Activated CD8-positive, alpha-beta memory T cell treated with anti-CD3 and anti-CD28 coated beads, Interleukin-2, amount 50 U/mL, for 4 hours (primary cell): ENCODE measurements at places on chromosomes 7 and 10.

- DNase-seq: no peak
Measured at GRCh38 chr7:82897500-82897899, 265.2 kb downstream of the PCLO start.

DNA sequence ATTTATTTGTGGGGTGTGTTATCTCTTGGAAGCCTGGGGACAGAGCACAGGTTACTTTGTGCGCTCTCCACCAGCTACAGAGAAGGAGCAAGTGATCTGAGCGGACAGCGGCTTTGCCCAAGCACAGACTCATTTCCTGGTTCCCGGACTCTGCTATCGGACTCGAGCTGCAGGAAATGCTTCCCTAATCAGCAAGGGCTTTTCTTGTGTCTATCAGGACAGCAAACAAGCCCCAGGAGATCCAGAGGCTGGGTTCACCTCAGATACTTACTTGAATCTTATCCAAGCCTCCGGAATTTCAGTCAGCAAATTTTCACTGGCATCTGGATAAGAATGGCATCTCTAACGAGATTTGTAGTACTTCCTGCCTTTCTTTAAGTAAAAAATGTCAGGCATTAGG, 27.8 kb downstream of the MRC1 start:
- no peak for DNase-seq

- no peak for DNase-seq
Measured at GRCh38 chr7:32616625-32617024, 121.3 kb downstream of the AVL9 start.

- DNase-seq: no peak
Measured at GRCh38 chr7:114864278-114864677, 57.6 kb upstream of the MDFIC start.

- no peak for DNase-seq
Measured at GRCh38 chr7:88835147-88835728, 39.7 kb upstream of the TEX47 start.

DNA sequence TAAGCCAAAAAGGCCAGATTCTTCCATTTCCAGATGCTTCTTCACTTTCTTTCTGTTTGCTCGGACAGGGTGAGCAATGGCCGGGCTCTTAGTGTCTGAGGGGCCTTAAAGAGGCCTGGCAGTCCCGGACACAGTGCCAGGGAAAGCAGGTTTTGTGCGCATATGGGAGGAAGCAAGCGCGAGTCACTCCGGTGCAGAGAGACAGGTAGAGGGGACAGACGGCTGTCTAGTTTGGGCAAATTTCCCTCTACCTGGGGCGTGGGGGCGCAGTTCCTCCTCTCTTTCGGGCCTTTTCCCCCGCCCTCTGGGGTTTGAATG, 4.7 kb downstream of the NEUROD6 start:
- DNase-seq: no peak

GRCh38 chr10:102300278-102300843, 55.0 kb downstream of the GBF1 start:
- no peak for DNase-seq

DNA sequence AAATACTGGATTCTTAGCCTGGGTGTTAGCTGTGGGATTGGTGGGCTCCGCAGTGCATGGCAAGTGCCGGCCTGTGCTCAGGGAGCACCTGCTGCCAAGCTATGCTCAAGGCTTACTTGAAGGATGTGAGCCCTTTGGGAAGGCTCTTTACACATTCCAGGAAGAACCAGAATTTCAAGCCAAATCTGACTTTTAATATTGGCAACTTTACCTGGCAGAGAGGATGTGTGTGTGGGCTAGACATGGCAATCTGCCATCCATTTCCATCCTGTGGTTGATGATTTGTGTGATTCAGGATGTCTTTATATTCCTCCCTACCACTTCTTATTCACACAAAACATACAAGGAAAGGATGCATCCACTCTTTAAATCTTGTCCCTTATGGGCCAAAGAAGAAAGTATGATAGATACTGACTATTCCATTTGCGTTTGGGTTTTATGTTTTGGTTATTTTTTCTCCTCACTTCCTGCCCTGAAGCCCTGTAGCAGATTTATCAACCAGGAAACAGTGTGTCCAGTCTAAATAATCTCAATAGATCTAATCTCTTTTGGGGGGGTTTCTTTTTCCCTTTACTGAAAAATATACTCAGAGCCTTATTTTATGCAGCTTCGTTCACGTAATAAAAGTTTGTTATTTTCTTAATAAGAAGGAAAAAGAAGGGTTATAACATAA, 247.1 kb downstream of the COBL start:
- no peak for DNase-seq

DNA sequence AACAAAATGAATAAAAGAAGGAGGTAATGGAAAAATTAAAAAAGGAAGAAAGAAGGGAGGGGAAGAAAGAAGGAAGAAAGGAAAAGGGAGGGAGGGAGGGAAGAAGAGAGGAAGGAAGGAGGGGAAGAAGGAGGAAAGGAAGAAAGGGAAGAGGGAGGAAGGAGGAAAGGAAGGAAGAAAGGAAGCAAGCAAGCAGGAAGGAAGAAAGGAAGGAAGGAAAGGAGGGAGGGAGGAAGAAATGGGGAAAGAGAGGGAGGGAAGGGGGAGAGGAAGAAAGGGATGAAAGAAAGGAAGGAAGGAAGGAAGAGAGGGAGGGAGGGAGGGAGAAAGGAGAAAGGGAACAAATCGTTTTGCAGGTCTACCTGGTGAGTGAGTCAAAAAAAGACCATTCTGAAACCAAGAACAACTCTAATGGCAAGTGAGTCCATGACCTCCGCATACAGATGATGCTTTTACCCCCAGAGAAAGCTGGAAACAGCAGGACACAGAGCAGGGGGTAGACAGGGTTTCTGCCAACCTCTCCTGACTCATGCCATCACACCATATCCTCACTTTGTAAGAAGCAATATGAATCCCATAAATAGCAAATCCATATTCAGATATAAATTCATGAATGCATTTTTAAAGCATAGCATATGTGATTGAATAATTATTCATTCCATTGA, 1112.9 kb upstream of the AUTS2 start:
- DNase-seq: no peak

GRCh38 chr10:24374134-24374915, 165.4 kb downstream of the KIAA1217 start:
- DNase-seq: no peak

GRCh38 chr7:107661081-107661864, 645 bp downstream of the SLC26A4 start:
- peak; percentile 27 for DNase-seq

DNA sequence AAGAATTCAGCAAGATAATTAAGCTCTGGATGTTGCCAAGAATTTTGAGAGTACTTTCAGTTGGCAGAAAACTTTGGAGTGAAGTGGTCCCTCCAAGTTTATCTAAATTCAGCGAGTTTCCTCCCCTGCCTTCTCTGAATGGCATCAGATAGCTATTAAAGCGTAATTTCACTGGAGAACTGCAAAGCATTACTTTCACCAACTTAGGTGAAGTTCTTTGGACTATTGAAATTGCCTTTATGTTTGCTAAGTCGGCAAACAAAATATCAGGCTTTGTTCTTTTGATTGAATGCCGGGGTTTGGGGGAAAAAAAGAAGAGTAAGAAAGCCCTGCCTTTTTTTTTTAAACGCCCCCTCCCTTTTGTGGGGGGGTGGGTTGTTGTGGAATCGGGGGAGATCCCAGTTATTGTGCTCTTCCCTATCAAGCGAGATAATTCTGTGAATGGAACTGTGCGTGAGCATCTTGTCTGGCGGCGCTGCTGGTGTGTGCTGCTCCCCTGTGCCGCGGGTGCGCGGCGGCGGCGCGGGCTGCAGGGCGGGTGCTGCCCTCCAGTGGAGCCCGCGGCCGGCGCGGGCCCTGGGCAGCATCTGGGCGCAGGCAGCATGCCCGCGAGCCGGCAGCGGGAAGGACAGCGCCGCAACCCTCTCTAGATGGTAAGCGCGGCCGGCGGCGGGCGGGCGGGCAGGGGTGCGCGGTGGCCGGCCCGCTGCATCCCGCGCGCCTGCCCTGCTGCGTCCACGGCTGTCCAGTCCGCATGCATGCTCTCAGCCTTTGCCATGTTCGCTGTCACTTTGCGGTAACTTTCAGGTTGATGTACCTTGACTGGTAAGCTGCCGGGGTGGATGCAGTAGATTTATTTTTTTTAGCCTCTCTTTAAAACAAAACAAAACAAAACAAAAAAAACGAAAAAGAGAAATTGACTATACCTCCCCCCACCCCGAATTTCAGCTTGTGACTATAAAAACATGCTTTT, 176.5 kb downstream of the TCF7L2 start:
- peak; percentile 33 for DNase-seq

DNA sequence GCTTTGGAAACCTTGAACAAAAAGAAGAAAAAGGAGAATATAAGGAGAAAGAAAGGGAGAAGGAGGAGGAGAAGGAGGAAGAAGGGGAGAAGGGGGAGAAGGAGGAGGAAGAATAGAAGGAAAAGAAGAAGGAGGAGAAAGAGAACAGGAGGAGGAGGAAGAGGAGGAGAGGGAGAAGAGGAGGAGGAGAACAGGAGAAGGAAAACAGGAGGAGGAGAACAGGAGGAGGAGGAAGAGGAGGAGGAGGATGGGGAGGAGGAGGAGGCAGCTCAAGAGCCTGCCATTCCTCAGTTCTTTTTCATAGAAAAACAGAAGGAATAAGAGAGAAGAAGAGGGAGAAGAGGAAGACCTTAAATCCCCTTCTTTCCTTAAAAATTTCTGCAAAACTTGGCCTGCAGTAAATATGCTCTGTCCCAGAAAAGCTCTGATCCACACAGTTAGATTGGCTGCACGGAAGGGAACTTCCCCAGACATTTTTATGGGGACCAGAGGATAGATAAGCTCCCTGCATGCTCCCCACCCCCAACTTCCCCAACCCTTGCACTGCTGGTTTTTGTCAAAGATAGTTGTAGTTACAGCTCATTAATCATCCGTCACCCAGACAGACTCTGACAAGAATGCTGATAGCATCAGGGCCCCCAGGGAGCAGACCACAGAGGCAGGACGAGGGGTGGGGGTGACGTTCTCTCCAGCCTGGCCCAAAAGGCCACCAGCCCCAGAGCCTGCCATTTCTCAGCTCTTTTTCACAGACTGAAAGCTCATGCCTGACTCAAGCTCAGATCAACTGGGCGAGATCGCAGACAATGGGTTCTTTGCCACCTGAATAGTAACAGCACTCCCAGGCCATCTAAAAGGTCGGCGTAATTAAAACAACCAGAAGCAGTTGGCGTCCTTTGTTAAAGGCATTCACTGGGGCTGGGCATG, 34.5 kb upstream of the LYZL1 start:
- DNase-seq: no peak

DNA sequence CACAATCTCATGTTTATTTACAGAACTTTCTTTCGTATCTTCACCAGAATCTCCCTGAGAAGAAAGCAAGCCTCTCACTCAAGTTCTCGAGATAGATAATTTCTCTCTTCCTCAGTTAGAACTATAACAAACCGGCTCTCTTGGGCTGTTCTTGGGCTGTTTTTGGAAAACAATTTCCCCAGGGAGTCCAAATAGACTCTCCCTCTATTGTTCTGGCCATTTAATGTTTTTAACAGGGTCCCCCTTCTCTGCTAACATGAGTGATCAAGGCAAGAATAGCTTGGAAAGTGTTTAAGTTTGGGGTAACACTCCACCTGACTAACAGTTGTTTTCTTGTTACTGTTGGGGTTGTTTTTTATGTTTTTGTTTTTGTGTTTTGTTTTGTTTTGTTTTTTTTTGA, 64.8 kb upstream of the UCN3 start:
- DNase-seq: no peak

GRCh38 chr7:1218541-1219165, 14.0 kb upstream of the UNCX start:
- DNase-seq: no peak

- peak; percentile 40 for DNase-seq
Measured at GRCh38 chr7:100475549-100475948, 3.5 kb downstream of the TSC22D4 start.

DNA sequence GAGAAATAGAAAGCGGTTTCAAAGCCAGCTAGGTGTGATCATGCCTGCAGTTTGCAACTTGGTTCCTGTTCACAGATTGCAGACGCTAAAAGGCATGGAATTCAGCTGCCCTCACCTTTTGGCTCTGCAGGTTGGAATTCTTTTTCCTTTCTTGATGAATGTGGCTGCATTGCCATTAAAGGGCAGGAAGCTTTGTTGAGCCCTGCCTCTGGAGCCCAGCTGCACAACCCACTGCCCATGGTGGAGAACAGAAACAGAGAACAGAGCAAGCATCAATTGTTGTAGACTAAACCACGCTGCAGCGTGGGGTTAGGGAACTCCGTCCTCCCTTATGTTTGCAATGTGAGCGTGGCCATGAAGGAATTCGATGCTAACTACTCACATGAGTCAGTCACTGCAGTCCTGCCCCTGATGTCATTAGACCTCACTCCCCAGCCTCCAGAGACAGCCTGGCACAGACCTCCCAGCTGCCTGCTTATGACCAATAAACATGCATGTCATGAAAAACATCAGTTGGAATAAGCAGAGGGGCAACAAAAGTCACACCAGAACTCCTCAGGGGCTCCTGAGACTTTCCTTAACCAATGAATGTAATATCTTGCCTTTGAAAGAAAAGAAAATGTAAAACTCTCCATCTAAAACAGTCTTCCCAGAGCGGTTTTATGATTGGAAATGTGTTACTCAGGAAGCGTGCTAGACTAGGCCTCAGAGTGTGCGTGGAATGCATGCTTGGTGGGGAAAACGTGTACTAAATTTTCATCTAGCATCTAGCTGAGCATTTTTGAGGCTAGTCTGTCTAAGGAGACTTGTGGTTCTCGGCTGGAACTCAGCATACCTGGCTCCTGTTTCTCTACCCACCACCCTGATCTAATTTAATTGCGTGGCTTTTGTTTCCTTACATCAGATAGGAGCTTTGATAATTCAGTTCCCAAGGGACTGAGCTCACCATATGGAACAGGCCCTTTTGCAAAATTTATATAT, 232.2 kb downstream of the KIAA1217 start:
- no peak for DNase-seq

- no peak for DNase-seq
Measured at GRCh38 chr10:3769556-3769955, 15.5 kb downstream of the KLF6 start.

DNA sequence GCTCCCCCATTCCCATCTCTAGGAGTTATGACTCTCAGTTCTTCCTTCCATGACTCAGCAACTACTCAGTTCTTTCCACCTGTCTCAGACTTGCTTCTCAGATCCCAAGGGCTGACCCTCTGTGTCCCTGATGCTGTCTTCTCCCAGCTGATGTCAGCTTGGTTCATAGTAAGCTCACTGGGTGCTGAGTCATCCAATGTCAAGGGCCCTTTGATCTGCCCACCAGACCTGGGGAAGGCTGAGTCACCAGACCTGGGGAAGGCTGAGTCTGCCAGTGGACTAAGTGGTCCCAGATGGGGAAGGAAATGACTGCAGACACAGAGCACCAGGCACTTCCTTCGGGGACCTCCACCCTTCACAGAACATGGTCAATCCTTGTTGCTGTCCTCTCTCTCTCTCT, 76.1 kb upstream of the ZEB1 start:
- DNase-seq: peak; percentile 52

- DNase-seq: no peak
Measured at GRCh38 chr10:86139066-86139657, 227.4 kb downstream of the GRID1 start.

GRCh38 chr10:29522061-29522855, 112.5 kb downstream of the SVIL start:
- no peak for DNase-seq

- DNase-seq: no peak
Measured at GRCh38 chr10:96752375-96752774, 32.1 kb upstream of the PIK3AP1 start.

- no peak for DNase-seq
Measured at GRCh38 chr10:110850099-110850498, 21.6 kb upstream of the PDCD4 start.

GRCh38 chr7:80393786-80394185, 118.1 kb downstream of the GNAT3 start:
- no peak for DNase-seq
